ENCODE measurements at places on chromosomes 5 and 9.

GRCh38 chr5:178453224-178453623 lies 137.0 kb downstream of the COL23A1 start:
- DNase-seq: no peak

DNA sequence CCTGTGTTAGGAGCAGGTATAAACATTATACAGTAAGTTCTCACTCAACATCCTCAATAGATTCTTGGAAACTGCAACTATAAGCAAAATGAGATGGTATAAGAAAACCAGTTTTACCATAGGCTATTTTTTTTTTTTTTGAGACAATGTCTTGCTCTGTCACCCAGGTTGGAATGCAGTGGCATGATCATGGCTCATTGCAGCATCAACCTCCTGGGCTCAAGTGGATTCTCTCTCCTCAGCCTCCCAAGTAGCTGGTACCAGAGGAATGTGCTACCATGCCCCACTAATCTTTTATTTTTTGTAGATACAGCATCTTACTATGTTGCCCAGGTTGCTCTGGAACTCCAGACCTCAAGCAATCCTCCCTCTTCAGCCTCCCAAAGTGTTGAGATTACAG lies 50.1 kb upstream of the ADRB2 start:
- DNase-seq: no peak

- no peak for DNase-seq
Measured at GRCh38 chr5:63878788-63879187, 83.5 kb downstream of the HTR1A start.

- no peak for DNase-seq
Measured at GRCh38 chr9:118563677-118564076, 805.6 kb downstream of the BRINP1 start.

DNA sequence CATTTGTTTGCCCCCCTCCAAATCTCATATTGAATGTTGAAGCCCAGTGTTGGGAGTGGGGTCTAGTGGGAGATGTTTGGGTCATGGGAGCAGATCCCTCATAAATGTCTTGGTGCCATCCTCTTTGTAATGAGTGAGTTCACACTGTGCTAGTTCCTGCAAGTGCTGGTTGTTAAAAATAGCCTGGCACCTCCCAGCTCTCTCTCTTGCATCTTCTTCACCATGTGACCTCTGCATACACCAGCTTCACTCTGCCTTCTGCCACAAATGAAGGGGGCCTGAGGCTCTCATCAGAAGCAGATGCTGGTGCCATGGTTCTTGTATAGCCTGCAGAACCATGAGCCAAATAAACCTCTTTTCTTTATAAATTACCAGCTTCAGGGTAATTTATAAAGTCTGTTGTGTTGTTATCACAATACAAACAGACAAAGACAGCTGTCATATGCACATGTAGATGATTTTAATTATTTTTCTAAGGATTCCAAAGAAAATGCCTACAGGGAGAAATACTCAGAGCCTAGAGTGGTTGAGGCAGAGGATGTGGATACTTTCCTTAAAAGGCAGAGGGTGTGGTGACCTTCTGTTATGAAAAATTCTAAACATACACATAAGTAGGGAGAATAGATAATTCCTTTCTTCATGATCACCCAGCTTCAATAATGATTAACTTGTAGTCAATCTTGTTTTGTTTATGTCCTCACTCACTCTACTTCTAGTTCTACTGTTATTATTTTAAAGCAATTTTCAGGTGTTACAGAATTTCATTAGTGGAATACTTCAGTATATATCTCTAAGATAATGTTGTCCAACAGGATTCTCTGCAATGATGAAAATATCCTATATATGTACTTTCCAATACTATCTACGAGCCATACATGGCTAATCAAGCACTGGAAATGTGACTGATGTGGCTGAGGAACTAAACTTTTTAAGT lies 75.1 kb upstream of the RANBP6 start:
- no peak for DNase-seq

- DNase-seq: no peak
Measured at GRCh38 chr5:176901260-176902101, 2.3 kb upstream of the HK3 start.

Measured in stimulated activated CD8-positive, alpha-beta memory T cell treated with anti-CD3 and anti-CD28 coated beads, Interleukin-2, amount 100 ng/mL, for 48 hours (primary cell).